ENCODE measurements at places on chromosomes 3 and 15.

- DNase-seq, result no peak
These were observed 298.3 kb upstream of the NR2E3 start for GRCh38 chr15:71511796-71512681.

DNA sequence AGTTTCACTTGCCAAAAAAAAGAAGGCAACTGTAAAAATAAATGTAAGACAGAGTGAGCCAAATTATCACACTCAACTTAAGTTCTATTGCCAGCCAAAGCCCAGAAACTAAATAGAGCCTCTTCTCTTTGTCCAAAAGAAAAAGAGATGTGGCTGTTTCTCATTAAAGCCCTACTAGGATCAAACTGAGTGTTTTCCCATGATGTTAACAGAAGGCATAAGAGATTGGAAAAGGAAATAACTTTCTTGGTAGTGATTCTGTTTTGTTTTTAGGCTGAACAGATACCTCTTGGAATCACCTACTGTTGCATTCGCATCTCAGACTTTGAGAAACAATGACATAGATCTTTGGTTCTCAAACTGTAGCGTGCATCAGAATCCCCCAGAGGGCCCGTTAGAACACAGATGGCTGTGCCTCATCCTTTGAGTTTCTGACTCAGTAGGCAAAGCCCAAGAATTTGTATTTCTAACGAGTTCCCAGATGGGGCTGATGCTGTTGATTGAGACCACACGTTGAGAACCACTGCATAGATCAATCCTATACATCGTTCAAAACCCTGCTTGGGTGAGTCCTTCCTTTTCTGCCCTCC is 42.5 kb upstream of the SRGAP3 start:
- no peak for DNase-seq

DNA sequence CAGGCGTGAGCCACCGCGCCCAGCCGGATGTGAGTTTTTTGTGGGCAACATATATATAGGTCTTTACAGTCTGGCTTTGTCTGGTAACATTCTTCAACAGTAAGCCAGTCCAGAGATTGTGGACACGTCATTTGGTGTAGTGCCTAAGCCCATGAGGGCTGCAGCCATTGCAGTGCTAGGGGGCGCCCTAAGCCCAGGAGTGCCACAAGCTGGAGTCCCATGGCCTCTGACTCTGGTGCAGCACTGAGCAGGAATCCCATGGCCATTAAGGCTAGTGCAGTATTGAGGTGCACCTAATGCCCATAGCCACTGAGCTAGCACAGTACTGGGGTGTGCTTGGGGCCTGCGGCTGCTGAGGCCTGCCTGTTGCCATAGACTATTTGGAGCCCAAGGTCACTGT is 136.4 kb upstream of the NDN start:
- no peak for DNase-seq

GRCh38 chr3:14914779-14915117 is 32.6 kb upstream of the NR2C2 start:
- DNase-seq, result no peak

- DNase-seq, result no peak
These were observed 106.4 kb upstream of the SLC2A2 start for GRCh38 chr3:171132873-171133272.

GRCh38 chr3:126476166-126477060 is 722 bp upstream of the ZXDC start:
- peak; percentile 58 for DNase-seq

- DNase-seq, result no peak
These were observed 5.8 kb upstream of the PLOD2 start for GRCh38 chr3:146166826-146167225.

DNA sequence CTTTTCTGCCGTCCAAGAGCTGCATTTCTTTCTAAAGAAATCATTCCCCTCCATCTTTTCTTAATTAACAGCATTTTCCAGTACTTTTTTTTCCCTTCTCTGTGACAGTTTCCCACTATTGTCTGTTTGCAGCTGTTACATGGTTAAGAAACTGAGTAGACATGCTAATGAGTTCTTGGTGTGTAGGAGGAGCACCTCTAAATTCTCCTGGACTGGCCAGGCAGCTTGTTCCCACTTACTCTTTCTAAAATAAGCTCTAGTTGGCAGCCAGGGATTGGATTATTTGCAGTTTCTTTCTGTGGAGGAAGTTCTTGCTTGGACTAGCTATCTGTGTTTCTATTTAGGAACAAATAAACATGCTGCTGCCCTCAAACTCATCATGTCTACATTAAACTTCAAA is 235.1 kb upstream of the GAP43 start:
- no peak for DNase-seq

- no peak for DNase-seq
These were observed 19.6 kb upstream of the FBXO22 start for GRCh38 chr15:75884041-75884440.

DNA sequence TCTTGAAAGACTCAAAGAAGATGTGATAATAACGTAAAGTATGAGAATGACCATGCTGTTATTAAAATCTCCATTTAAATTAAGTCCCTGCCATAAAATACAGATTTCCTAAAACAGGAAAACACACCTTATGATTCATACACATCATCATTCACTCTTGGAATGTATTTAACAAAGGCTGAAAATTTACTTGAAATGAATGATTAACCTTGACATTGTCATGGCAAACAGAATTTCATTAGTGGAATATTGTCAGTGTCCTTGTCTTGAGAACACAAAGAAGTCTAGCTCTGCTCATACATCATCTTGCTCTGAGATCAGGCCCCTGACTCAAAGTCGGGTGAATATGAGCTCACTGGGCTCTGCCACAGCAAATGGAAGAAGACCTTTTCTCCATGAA is 313.9 kb downstream of the FGF12 start:
- DNase-seq, result no peak

DNA sequence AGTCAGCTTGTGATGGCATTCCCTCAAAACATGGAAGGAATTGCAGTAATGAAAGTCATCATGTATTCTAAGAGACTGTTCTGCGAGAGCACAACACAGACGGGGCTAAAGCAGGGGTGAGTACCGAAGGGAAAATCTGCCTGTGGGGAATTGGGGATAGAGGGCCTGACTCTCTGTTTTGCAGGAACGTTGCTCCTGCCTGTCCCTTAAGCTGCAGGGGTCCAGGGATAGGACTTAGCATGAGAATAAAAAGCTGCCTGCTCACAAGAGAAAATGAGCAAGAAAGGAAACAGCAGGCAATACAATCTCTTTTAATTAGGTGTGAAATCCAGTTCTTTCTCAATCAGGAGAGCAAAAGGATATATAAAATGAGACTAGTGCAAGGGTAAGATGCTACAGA is 62.2 kb downstream of the TIGIT start:
- DNase-seq, result no peak

DNA sequence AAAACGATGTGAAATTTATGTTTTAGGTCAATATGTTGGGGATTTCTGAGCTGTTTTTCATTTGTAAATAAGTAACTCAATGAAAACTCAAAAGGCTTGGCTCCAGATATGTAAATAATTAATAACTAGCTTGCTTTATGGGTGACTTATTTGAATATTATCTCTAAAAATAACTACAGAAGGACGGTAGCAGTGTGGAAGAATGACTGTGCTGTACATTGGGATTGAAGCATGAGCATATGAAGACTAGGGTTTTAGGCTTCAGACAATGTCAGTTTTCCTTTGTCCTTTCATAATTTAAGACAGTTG is 343.9 kb downstream of the GRM7 start:
- no peak for DNase-seq

All from activated CD4-positive, alpha-beta T cell treated with anti-CD3 and anti-CD28 coated beads, Interleukin-2, amount 50 U/mL, for 48 hours (primary cell).